GM12878 (cell line): ENCODE measurements at places on chromosomes 16 and 17.

DNA sequence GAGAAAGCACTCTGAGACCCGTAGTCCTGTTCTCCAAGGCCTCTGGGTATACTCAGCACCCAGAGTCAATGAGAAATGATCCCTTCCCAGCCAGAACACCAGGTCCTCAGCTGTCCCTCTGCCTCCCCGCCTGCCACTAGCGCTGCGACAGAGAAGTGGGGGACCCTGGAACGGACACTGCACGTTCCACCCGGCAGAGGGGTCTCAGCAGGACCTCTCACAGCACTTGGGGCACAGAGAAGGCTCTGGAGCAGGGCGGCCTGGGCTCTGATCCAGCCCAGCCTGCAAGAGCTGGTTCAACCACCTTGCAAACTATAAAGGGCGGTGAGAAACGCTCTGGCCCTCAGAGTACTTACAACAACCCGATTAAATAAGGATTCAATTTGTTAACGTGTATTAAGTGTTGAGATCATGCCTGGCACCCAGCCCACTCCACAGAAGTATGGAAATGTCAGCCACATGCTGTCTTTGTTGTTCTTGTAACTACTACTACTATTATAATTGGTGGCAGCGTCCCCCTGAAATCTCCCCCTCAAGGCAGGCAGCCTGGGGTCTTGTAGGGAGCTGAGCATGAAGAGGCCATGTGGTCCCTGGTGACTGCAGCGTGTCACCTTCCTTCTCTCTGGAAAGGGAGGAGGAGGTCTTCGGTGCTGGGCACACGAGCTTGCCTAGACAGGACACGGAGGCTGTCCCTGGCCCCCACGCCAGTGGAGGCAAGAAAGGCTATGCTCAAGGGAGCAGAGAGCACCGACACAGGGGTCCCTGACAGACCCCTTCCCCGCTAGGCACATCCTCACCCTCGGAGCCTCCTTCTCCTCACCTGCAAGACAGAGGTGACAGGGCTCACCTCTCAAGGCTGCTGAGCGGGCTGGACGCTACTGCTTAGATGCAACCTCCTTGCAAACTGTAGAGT is 2.4 kb downstream of the OSGIN1 start:
- DNase-seq, result no peak

- no peak for DNase-seq
These were observed 56.6 kb downstream of the PRMT7 start for GRCh38 chr16:68367440-68367839.

GRCh38 chr17:11294826-11295225 is 53.8 kb downstream of the SHISA6 start:
- no peak for DNase-seq

GRCh38 chr17:42313773-42314566 is 25.7 kb downstream of the STAT5A start:
- no peak for DNase-seq

DNA sequence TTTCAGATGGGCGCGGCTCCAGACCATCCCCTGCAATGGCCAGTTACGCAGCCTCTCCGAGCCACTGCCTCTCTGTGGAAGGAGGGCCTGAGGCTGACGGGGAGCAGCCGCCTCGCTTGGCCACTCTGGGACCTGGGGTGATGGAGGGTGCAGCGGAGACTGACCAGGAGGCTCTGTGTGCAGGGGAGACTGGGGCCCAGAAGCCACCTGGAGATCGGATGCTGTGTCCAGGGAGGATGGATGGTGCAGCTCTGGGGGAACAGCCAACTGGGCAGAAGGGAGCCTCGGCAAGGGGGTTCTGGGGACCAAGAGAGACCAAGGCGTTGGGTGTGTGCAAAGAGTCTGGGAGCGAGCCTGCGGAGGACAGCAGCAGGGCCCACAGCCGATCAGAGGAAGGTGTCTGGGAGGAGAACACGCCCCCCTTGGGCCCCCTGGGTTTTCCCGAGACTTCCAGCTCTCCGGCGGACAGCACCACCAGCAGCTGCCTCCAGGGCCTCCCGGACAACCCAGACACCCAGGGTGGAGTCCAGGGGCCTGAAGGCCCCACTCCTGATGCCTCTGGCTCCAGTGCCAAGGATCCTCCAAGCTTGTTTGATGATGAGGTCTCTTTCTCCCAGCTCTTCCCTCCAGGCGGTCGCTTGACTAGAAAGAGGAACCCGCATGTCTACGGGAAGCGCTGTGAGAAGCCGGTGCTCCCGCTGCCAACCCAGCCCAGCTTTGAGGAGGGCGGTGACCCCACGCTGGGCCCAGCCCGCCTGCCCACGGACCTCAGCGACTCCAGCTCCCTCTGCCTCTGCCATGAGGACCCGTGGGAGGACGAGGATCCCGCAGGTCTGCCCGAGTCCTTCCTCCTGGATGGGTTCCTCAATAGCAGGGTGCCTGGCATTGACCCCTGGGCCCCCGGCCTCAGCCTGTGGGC is 17.4 kb upstream of the ZFPM1 start:
- DNase-seq, result no peak

DNA sequence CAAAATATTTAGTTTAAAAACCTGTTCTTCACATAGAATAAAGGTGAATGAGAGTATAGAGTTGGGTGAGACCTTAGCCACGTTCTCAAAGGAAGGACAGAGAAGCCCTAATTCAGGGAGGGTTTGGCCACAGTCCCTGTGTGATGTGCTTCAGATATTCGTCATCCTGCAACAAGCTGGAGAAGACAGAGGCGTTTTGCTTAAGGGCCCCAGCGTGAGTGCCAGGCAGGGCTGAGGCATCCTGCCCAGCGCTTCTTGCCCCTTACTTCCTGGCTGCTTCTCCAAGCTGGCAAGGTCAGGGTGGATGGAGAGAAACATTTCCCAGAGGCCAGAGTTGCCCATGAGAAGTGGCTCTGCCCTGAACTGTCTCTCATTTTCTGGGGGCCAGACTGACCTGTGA is 46.9 kb downstream of the AXIN2 start:
- DNase-seq, result no peak

DNA sequence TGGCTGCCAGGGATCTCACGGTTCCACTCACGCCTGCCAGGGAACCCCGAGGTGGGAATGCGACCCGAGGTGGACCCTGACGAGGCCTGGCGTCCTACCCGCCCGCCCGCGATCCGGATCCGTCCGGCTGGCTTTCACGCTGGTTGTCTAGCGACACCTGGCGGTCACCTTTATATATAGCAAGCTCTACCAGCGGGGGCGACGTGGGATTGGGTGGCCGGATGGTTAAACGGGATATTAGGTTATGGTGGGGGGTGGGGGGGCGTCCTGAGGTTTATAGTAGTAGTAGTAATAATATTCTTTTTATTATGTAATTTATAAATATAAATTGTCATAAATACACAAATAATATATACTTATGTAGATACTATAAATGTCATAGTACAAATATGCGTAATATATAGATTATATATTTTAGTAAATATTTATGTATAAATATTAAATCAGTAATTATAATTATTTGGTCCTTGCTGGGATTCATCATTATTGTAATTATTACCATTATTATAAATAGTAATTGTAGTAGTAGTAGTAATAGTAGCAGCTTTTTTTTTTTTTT is 136.9 kb downstream of the KCNJ12 start:
- no peak for DNase-seq

DNA sequence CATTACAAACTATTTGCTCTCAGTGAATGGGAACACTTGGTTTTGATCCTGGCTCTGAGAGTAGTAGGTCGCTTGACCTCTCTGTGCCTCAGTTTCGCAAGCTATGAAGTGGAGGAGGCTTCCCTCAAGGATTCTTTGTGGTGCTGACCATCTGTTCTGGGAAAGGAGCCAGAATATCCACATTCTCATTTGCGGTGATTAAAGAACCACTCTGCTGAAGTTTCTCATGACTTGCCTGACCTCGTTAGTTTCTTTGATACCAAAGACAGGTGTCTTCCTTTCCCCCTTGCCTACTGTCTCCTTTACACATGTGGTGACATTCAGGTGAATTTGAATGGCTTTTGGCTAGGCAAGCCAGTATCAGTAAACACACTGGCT is 116.0 kb downstream of the SNX29 start:
- no peak for DNase-seq

GRCh38 chr17:31907342-31907962 is 5.9 kb upstream of the UTP6 start:
- DNase-seq, result no peak

DNA sequence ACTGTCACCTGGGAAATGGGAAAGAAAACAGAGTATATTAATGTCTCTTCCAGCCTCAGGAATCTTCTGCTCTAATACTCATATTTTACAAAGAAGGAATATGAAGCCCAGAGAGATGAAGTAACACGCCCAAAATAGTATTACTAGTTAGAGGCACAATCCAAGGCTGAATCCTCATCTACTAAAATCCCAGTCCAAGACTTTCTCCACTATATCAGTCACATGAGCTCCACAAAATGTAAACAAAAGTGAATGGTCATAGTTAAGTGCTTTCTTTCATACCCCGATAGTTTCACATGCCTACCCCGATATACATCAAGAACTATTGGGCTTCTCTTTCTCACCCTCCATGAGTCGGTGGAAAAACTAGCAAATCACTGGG is 965 bp downstream of the INTS2 start:
- no peak for DNase-seq

DNA sequence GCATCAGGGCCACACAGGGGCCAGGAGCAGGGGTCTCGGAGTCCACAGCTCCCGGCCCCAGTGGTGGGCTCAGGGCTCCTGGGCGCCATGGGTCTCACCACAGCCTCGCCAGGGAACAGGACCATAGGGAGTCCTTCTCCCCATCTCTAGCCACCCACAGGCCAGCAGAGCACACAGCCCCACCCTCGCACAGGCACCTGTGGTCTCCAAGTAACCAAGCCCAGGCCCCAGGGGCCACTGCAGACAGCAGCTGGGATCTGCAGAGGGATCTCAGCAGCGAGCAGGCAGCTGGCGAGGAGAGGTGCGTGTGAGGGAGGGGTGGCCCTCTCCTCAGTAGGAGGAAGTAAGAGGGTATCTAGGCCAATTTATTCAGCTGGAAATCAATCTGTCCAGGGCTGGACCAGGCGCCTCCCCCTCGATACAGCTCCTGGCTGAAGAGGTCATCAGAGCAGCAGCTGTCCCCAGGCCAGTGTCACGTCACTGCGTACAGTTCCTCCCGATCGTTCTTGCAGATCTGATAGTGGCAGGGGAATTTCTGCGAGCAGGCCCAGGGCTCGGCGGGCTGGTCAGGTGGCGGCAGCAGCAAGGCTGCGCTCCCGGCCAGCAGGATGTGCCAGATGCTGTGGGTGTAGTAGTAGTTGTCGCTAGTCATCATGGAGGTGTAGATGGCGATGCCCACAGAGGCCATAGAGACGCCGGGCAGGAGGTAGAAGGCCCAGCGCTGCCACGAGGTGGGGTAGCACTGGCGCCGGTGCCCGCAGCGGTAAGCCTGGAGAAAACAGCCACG is 1.4 kb upstream of the MRPL28 start:
- no peak for DNase-seq

DNA sequence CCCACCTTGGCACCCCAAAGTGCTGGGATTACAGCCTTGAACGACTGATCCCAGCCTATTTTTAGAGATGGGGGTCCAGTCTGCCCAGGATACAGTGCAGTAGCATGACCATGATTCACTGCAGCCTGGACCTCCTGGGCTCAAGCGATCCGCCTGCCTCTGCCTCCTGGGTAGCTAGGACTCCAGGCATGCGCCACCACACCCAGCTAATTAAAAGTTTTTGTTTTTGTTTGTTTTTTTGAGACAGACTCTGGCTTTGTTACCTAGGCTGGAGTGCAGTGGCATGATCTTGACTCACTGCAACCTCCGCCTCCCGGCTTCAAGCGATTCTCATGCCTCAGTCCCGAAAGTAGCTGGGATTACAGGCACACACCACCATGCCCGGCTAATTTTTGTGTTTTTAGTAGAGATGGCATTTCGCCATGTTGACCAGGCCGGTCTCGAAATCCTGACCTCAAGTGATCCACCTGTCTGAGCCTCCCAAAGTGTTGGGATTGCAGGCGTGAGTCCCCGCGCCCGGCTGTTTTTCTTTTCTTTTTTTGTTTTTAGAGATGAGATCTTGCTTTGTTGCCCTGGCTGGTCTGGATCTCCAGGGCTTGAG is 2.3 kb upstream of the PAFAH1B1 start:
- no peak for DNase-seq

DNA sequence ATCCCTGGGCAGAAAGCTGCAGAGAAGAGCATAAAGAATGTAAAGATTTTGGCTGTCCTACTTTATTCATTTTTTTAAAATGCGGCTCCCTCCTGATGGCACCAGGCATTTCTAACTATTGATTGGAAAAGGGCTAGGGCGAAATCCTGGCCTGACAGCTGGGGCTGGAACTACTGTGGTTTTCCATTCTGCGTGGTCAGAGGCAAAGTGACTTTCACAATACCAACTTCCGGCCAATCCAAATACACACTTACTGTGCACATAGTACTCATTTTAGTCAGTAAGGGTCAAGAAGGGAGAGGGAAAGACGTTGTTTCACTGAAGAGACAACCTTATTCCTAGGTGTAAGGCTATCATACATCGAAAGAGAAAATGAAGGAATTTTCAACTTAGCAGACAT is 113.8 kb upstream of the PMFBP1 start:
- no peak for DNase-seq

- DNase-seq, result no peak
These were observed 12.6 kb downstream of the C1QTNF1 start for GRCh38 chr17:79036596-79036995.

- no peak for DNase-seq
These were observed 24.1 kb downstream of the SLC7A5 start for GRCh38 chr16:87845213-87845612.

DNA sequence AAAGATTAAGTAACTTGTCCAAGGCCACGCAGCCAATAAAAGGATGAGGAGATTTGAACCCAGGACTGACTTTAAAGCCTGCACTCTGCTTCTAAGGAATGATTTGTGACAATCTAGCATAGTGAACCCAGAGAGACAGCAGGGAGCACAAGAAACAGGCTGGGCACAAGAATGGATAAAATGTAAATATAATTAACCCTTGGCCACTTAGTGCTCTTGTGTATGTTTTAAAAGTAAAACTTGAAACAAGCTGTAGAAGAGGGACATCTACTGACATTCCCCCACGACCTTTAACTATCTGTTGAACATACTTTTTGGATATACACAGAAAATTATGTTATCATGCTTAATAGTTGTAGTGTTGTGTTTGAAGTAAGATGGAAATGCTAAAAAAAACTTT is 141.9 kb upstream of the PMFBP1 start:
- DNase-seq, result no peak

GRCh38 chr17:27760069-27760885 is 40.1 kb downstream of the NOS2 start:
- no peak for DNase-seq

- DNase-seq, result no peak
These were observed 16.3 kb downstream of the SOX9 start for GRCh38 chr17:72137161-72137560.

DNA sequence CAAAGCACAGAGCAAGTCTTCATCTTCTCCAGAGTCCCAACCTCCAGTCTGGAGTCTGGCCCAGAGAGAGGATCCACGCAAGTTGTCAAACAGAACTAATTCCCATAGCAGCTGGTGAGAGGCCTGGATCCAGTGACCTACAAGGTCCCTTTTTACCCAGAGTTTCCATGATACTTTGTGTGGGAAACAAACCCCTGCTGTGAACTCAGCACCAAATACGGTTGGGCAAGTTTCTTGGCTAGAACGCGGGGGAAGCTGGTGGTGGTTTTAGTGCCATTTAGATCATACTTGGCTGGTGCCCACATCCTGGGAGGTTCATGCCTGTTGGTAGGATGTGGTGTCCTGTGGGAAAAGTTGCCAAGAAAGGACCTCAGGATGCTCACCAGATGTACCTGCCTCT is 18.1 kb downstream of the TMC7 start:
- no peak for DNase-seq

GRCh38 chr17:58313815-58314705 is 14.5 kb downstream of the TSPOAP1 start:
- DNase-seq, result no peak
